Activated T-cell treated with anti-CD3 and anti-CD28 coated beads, Interleukin-2, amount 50 U/mL, for 24 hours (primary cell): ENCODE measurements at places on chromosomes 11 and 22.

DNA sequence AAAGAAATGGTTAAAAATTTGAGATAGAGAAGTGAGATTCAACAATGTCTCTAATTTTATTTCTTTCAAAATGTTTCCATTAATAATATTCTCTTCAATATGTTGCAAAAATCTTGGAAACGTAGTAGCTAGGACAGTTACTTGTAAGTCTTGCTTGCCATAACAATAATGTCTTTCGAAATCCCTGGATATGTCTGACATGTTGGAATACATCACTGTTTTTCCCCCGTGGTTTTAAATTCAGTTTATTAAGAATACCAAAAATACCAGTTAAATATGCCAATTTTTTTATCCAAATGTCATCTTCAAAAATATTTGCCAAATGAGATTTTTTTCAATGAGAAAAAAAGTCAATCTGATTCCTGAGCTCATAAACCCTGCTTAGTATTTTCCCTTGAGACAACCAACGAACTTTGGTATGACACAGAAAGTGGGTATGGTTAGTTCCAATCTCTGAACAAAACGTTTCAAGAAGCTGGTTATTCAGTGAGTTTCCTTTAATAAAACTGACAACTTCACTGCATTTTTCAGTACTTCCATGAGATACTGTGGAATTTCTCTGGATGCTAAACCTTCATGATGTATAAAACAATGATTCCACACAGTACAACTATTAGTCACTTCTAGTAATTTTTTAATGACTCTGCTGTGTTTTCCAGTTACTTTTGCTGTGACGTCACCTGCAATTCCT lies 36.7 kb upstream of the AMPD3 start:
- DNase-seq = no peak

- no peak for DNase-seq
Measured at GRCh38 chr11:80379620-80380278, 938.9 kb upstream of the TENM4 start.

DNA sequence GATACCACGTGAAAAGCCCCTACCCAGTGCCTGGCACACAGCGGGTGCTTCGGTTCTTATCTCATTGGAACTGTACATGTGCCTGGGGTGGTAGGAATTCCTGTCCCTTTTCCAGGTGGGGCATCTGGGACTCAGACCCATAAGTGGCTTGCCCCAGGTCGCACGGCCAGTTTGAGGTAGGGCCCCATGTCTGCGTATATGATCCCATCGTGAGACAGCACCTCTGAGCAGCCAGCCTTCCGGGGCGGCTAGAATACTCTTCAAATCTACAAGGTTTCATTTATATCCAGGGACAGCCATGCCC lies 33.5 kb upstream of the SMIM38 start:
- no peak for DNase-seq

DNA sequence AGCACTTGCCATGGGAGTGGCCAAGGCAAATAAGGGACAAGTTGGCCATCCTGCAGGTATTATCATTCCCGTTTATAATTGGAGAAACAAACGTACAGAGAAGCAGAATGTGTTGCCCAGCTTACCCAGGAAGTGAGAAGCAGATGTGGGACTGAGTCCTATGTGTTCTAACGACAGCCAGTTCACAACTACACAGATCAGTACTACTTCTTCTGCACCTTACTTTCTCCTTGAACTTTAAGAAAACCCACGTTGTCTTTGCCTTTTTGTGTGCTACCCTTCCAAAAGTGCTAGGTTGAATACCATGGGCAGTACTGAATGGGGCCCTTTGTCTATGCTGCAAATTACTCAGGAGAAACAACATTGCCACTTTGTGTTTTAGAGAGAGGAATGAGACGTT lies 62.8 kb upstream of the BLID start:
- no peak for DNase-seq

DNA sequence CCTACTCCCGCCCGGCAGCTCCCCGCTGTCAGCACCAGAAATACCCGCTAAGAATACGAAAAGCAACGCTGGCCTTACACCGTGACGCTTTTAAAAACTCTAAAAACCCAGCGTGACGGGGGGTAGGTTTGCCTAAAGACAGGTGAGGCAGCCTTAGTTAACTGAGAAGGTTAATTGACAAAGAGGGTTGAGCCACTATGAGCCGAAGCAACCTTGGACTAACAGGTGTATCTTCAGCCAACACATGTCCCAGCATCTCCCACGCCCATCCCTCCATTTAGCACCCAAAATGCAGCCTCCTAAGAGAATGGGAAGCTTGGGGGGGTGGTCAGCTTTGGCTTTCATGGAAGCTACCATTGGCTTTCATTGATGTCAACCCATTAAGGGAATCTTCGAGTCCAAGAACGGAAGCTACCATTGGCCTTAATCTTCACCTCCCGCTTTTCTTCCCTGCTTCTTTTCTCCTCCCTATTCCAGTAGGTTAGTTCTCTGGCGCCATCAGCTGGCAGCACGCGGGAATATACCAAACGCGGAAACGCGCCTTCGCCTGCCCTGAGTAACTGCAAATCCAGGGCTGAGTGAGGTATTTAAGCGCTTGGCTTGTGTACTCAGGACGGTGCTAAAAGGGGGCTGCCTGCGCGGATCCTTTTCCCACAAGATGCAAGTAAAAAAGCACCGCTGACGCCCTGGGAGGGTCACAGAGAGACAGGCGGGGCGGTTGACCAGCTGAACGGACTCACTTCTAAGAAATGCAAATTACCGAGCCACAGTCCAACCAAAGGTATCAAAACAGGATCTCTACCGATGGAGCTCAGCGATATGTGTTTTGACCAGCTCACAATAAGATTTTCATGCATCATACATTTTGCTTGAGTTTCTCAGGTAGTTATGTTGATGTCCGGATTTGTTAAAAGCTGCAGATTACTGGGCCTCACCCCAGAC lies 38.5 kb upstream of the GLYATL1 start:
- DNase-seq = peak; percentile 40

DNA sequence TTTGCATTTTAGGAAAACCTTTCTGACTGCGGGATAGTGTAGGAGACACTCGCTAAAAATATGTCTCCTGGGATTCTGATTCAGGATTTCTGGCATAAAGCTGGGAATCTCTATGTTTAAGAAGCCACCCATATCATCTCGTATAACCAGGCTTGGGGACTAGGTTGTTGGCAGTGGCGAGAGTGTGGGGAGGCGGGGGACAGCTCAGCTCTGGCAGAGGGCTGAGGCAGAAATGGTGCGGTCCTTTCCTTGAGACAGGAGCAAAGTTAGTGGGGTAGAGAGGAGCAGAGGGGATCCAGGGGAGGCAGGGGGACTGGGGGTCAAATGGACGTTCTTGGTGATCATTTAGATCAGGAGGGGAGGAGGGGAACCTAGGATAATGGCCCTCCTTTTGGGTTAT lies 74.3 kb downstream of the TEAD1 start:
- no peak for DNase-seq

DNA sequence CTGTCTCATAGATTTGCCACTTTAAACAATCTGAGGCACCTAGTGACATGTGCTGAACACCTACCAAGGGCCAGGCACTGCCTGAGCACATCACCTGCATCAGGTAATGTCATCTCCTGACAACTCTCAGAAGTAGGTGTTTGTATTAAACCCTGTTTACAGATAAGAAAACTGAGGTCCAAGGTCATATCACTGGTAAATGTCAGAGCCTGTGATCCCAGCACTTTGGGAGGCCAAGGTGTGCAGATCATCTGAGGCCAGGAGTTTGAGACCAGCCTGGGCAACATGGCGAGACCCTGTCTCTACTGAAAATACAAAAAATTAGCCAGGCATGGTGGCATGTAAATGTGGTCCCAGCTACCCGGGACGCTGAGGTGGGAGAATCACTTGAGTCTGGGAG lies 39.1 kb upstream of the ACCSL start:
- DNase-seq = no peak

GRCh38 chr11:88016392-88017170 lies 158.7 kb downstream of the RAB38 start:
- peak; percentile 37 for DNase-seq

GRCh38 chr11:73978576-73979086 lies 4.0 kb downstream of the UCP2 start:
- DNase-seq = peak; percentile 11

- DNase-seq = peak; percentile 38
Measured at GRCh38 chr11:44623731-44624491, 58.4 kb downstream of the CD82 start.

DNA sequence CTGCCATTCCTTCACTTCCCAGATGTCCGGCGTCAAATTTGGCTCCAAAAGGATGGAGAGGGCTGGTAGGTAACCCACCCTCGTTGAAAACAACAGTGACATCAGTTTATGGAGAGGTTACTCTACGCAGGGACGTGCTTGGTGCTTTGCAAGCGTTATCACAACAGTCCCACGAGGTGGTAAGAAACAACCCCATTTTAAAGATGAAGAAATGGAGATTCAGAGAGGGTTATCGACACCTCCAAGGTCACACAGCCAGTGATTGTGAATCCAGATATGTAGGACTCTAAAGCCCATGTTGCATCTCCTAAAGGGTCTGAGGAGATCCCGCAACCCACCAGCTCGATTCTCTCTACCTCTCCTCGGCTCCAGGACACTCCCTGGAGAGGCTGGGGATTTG lies 773 bp downstream of the MIAT start:
- no peak for DNase-seq

DNA sequence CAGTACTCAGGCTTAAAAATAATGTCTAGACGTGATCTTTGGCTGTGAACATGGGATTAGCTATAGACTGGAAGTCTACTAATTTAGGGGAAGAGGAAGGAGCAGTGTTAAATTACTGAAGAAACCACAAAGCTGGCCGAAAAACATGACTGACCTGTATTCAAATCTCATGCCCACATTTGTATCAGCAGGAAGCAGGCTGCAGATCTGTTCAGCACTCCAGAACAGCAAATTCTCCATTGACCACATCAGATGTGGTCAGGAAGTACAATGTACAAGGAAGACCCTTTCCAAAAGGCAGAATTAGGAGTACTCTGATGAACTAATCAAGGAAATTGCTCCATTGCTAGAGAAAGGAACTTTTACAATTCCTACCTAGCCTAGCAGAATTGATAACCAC lies 31.7 kb downstream of the DCDC1 start:
- no peak for DNase-seq

DNA sequence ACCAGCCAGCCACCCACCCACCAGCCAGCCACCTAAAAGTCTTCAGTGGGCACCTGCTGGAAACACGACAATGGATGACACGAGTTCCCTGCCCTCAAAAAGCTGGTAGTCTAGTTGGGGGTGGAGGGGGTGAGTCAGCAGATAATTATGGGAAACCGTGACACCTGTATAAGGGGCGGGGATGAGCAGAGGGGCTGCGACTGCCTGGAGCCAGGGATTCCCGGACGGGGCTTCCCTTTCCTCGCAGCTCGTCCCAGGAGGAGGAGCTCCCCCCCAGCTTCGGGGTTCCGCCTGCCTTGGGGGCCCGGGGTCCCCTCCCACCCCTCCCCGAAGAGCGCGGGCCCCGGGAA lies 2.3 kb upstream of the RTN4RL2 start:
- DNase-seq = no peak

DNA sequence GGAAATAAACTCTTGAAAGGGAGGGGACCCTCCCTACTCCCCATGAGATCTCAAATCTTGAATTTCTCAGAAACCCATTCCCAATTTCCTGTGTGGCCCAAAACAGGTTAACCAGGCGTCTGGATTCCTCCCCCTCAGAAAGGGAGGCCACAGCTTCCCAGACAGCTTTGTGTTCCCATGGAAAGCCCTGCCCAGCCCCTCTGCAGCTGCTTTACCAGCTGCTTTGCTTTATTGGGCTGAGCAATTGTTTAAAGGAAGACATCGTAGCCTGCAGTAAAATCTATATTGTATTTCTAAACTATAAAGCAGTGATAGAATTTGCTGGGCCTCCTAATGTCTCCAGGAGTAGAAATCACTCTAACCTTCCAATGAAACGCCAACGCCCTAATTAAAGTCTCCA lies 97.4 kb downstream of the CHST1 start:
- DNase-seq = no peak

DNA sequence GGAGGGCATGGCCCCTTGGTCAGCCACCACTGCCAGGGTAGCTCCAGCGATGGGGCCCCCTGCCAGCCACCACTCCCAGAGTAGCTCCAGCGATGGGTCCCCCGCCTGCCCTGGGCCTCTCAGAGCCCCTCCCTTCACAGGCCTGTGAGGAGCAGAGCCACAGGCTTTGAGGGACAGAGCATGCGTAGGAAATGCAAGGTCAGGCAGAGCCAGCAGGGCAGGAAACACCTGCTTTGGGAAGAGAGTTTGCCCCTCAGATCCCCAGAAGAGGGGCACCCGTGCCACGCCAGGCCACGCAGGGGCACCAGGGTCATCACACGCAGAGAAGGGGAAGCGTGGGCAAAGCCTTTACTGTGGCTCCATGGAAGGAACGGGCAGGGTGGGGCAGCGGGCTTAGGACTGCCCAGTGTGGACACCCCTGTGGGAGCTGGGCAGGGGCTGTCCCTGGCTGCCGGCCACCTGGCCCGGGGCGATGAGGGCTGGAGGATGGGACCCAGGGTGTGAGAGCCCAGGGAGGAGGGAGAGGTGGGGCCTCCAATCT lies 477.8 kb downstream of the BRD1 start:
- no peak for DNase-seq

DNA sequence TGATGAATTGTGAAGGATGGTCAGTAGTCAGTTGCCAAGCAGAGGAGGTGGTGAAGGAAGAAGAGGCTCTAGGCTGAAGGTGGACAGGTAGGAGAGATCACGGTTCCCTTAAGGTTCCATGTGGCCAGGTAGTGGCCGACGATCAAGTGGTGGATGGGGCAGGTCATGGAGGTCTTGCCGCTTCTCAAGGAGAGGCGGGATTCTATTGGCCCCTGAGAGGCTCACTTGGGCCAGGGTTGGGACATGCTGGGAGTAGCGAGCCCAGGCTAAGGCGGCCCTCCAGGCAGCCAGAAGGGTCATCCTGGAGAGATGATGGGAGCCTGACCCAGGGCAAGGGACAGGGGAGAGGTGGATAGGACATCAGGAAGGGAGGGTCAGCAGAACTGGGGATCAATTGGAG lies 20.9 kb upstream of the TMPRSS4 start:
- peak; percentile 13 for DNase-seq

- DNase-seq = no peak
Measured at GRCh38 chr11:19735909-19736498, 23.4 kb downstream of the NAV2 start.

- DNase-seq = no peak
Measured at GRCh38 chr11:58134151-58134550, 8.8 kb upstream of the OR9I1 start.

DNA sequence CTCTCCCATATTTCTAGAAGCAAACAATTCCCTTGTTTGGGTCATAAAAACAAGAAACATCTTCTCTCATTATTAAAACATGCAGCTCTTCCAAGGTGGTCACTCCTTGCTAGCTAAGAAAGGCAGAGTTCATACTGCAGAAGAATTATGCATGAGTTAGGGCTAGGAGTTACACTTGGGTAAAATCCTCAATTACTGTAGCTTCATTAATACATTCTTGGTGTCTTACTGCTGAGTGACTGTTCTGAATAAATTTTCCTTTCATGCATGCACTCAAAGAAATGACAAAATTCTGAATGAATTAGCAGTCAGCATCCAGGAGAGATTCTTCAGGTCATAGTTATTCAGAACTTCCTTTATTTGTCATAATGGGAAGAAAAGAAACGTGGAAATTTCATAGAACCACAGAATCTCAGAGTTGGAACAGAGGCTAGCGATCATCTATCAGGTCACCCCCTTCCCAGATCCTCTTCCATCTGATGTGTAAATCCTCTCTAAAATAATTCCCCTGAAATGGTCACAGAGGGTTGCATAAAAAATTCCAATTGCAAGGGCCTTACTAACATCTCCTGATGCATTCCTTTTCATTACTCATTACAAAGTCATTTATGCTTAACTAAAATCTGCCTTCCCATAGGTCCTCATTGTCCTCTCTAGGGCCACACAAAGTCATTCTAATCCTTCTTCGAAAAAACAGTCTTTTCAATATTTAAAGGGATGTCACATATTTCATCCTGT lies 771.5 kb downstream of the DLG2 start:
- DNase-seq = no peak

GRCh38 chr11:35427071-35427470 lies 7.7 kb upstream of the SLC1A2 start:
- no peak for DNase-seq
